ENCODE measurements at places on chromosomes 11 and 22.

GRCh38 chr11:115179636-115180035, 324.6 kb downstream of the CADM1 start:
- DNase-seq, result no peak

- no peak for DNase-seq
Measured at GRCh38 chr22:20238901-20239675, 29.0 kb downstream of the RTN4R start.

DNA sequence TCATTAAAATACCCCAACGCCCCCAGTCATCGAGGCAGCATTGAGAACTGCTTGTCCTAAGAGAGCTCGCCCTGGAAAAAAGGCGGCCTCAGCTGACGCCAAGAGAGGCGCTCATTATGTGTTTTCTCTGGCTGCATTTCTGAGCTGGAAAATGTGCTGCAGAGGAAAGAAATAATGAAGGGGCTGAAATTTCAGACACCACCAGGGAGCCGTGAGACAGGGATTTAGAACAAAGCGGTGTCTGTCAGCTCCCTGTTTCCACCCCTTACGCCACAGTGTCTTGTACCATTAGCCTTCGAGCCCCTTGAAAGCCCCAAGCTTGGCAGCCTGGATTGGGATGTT, 14.4 kb downstream of the USH1C start:
- DNase-seq, result no peak

- DNase-seq, result no peak
Measured at GRCh38 chr11:113581713-113582112, 106.5 kb upstream of the DRD2 start.

DNA sequence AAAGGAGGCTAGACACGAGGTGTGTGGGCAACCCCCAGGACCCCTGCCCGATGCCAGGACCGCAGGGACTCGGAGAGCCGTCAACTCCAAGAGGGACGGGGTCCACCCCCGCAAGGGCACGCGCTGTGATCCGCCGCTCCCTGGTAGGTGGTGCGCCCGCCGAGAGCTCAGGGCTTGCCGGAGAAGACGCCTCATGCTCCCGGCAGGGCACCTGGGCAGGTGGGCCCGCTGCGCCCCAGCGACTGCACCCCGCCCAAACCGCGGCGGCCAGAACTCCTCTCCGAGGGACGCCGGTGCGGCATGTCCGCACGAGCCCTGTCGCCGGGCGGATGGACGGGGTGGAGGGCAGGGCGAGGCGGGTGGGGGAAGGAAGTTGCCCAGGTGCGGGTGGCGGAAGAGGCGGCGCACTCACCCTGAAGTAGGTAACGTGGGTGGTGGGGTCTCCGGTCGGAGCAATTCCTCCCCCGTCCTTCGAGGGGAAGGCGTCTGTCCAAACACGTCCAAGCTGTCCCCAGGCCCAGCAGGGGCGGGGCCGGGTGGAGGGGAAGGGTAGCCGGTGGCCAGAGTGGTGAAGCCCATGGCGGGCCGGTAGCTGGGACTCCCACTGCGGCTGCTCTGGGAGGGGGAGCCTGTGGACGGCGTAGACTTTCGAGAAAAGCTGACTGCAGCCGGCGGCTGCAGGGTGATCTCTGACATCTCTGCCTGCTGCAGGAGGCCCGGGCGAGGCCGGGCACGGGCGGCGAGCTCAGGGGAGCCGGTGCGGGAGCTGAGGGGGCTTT, 37.2 kb downstream of the IGSF9B start:
- no peak for DNase-seq

DNA sequence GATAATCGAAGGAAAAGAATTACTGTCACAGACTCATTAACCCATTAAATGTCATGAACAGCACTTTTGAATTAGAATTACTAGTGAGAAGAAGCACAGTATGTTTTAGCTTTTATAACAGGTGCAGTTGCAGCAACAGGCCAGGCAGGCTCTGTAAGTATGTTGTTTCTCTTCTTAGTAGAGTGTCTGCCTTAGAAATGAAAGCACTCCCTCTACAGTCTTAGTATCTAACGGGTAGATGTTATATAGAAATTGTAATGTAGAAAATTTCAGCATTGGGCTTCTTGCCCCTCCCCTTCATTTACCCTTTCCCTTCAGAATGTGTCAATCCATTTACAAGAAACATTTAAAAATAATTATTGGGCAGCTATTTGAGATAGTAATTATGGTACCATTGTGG, 87.4 kb downstream of the HIPK3 start:
- no peak for DNase-seq

GRCh38 chr11:57983191-57983590, 40.5 kb upstream of the OR9Q1 start:
- no peak for DNase-seq

DNA sequence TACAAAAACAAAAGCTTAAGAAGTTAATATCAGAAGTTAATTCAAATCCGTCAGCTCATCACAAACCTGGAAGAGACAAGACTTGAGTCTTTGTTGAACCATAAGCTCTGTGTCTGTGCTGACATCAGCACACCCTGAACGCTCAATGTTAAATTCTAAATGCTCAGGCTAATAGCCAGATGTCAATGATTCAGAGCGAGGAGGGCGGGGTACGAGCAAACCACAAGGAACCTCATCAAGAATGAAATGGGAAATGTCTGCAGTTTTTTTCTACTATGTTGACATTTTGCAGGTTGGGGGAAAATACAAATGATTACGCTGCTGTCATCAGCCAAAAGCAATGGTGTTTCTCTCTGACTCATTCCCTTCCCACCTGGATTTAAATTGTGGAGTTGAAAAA, 1057.2 kb downstream of the NTM start:
- peak; percentile 10 for DNase-seq

- no peak for DNase-seq
Measured at GRCh38 chr22:49856343-49856742, 2.7 kb downstream of the ZBED4 start.

GRCh38 chr11:69984457-69985261, 93.5 kb upstream of the ANO1 start:
- no peak for DNase-seq

DNA sequence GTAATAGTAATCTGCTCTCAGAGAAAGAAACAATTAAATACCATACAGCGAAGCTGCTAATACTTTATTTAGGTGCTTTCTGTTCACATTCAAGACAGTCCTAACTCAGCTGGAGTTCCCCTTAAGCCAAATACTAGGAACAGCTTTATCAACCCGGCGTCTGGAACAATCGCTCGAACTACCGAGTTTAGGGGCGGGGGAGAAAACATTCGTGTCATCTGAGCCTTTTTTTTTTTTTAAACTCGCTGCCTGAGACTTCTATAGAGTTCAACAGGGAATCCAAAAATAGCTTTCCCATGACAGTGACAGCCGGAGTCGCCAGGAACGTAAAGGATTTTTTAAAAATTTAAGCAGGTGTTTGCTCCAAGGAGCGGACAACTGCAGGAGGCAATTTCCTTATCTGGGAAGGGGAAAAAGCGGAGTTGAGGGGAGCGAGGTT, 852 bp downstream of the TRAF6 start:
- DNase-seq, result no peak

DNA sequence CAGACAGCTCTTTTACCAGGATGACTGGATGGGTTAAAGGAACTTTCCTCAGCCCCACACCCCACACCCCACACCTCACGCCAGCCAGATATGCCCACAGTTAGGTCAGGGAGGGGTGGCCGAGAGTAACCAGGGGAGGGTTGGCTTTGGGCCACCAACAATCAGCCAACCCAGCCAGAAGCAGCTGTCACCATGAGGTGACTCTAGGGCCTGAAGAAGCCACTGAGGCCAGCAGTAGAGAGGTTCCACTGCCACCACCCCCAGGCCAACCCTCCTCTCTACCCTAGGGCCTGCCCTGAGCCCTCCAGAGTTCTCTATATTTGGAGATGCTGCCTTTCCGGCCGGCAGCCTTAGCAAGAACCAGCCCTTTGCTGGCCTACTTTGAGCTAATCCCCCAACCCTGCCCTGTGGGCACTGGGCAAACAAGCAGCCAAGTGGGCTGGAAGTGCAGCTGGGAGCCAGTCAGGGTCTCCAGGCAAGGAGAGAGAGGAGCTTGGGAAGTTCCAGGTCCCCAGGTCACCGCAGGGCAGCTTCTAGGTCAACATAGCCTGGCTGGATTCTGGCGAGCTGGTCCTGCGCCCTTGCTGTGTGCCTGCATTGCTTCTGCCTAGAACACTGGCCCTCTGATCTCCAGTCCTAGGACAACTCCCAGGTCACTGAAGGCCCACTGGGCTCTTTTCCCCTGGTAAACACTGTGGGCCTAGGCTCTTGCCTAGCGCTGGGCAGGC, 12.0 kb upstream of the SYT8 start:
- no peak for DNase-seq

GRCh38 chr11:69716099-69716498, 12.3 kb upstream of the FGF19 start:
- DNase-seq, result no peak

- DNase-seq, result no peak
Measured at GRCh38 chr22:36415415-36416168, 27.8 kb upstream of the MYH9 start.

DNA sequence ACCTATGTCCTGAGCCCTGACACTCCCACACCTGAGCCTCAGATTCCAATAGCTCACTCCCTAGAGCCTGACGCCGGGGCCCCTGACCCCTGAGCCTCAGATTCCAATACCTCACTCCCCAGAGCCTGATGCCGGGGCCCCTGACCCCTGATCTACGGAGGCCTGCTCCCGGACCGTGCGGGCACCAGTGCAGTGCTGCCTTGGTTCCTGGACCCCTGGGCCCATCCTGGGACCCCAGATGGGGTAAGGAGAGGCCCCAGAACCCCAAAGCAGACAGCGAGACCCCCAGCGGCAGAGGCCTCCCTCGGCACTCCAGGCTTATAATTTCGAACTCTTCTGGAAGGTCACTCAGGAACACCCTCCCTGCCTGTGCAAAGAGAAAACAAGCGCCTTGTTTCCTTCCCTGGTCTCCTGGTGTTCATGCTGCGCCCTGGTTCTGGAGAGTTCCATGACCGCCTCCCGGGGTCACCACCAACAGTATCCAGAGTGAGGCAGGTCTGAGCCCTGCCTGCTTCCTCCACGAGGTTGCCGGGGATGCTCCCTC, 7.5 kb downstream of the SUSD2 start:
- no peak for DNase-seq

- no peak for DNase-seq
Measured at GRCh38 chr11:125053167-125053566, 9.9 kb upstream of the SLC37A2 start.

DNA sequence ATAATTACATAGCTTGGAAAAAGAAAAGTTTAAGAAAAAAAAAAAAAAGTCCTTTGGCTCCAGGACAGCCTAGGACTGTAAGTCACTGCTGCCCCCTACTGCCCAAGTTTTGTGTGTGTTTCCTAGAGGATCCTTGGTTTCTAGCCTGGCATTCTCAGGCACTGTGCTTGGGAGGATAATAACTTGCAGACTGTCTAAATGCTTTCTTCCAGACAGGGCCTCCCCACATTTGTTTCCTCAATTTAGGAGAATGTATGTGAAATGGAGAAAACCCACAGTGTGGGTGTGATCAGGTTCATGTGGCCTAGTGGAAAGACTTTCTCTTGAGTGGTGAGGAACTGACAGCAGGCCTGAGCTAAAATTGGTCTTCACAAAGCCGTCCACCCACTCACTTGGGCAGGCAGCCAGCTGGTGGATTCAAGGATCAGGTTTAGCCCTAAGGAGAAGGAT, 191.0 kb downstream of the NAV2 start:
- peak; percentile 62 for DNase-seq

DNA sequence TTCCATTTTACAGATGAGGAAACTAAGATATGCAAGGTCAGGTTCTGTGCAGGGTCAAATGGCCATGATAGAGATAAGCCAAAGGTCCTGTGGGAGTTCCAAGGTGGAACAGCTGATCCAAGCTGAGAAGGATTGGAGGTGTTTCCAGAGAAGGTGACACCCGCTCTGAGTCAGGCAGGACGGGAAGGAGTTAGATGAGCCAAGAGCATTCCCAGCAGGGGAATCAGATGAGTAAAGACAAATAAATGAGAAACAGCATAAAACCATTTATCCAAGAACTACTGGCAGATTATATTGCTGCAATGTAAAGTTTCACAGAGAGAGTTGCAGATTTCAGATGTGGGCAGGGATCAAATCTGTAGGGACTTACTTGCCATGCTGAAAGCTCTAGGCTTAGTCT, 18.9 kb upstream of the HEPHL1 start:
- no peak for DNase-seq

GRCh38 chr11:119673759-119674336, 55.2 kb downstream of the NECTIN1 start:
- peak; percentile 33 for DNase-seq
